ENCODE measurements at places on chromosomes 16 and 17.

GRCh38 chr16:23534868-23535860, 22.0 kb downstream of the EARS2 start:
- no peaks in the 10 kb centered on the region for H3K4me1 ChIP-seq
- H3K27ac ChIP-seq, result no peak overlapping the region
- peaks cover 20% of the 10 kb centered on the region for H3K36me3 ChIP-seq
- DNase-seq, result no peak

DNA sequence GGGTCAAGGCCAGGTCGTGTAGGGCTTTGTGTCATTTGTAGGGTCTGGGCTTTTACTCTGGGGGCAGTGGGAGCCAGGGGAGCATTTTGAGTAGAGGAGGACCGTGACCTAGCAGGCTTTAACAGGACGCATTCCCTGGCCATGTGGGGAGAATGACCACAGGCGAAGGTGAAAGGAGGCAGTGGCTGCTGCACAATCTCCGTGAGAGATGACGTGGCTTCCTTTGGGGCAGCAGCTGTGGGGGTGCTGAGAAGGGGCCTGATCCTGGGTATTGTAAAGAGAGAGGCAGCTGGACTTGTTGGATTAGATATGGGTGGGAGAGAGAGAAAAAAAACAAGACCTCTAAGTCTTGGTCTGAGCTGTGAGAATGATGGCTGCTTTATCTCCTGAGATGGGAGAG, 46.0 kb downstream of the KATNIP start:
- DNase-seq, result no peak
- no peaks in the 10 kb centered on the region for H3K4me1 ChIP-seq
- H3K4me3 ChIP-seq, result no peak overlapping the region
- no peaks in the 10 kb centered on the region for H3K27me3 ChIP-seq
- no peaks in the 10 kb centered on the region for H3K36me3 ChIP-seq

- no peak overlapping the region for H3K27ac ChIP-seq
- no peak overlapping the region for H3K4me3 ChIP-seq
- no peaks in the 10 kb centered on the region for H3K27me3 ChIP-seq
These were observed 86.5 kb downstream of the MAP2K6 start for GRCh38 chr17:69500911-69501429.

- peak; percentile 14 for DNase-seq
- H3K27me3 ChIP-seq, result peaks cover 17% of the 10 kb centered on the region
These were observed 16.9 kb downstream of the GRIN2C start for GRCh38 chr17:74842599-74843351.

- DNase-seq, result no peak
- H3K4me1 ChIP-seq, result peaks cover 4% of the 10 kb centered on the region
- H3K27me3 ChIP-seq, result peaks cover 19% of the 10 kb centered on the region
- H3K36me3 ChIP-seq, result no peaks in the 10 kb centered on the region
- H3K4me3 ChIP-seq, result no peak overlapping the region
These were observed 127.7 kb upstream of the MAF start for GRCh38 chr16:79728048-79728922.

- no peak for DNase-seq
- H3K36me3 ChIP-seq, result no peaks in the 10 kb centered on the region
- H3K27me3 ChIP-seq, result peaks cover 33% of the 10 kb centered on the region
- no peaks in the 10 kb centered on the region for H3K4me1 ChIP-seq
- no peak overlapping the region for H3K27ac ChIP-seq
- H3K4me3 ChIP-seq, result no peak overlapping the region
These were observed 812 bp upstream of the MYOCD start for GRCh38 chr17:12664894-12665262.

DNA sequence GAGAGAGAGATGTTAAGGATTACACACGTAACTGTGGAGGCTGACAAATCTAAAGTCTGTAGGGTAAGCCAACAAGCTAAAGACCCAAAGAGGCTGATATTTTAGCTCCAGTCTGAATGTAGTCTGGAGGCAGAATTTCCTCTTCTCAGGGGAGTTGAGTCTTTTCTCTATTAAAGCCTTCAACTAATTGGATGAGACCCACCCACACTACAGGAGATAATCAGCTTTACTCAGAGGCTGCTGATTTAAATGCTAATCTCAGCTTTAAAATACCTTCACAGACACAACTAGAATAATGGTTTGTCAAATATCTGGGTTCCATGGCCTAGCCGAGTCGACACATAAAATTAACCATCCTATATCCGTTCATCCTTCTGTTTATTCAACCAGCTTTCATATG, 204.3 kb upstream of the PSMD7 start:
- no peak for DNase-seq
- no peak overlapping the region for H3K4me3 ChIP-seq
- no peak overlapping the region for H3K27ac ChIP-seq
- H3K4me1 ChIP-seq, result no peaks in the 10 kb centered on the region

GRCh38 chr16:47158992-47159391, 15.2 kb upstream of the NETO2 start:
- H3K27ac ChIP-seq, result no peak overlapping the region
- no peak overlapping the region for H3K4me3 ChIP-seq
- DNase-seq, result no peak
- H3K36me3 ChIP-seq, result peaks cover 7% of the 10 kb centered on the region
- H3K27me3 ChIP-seq, result no peaks in the 10 kb centered on the region

DNA sequence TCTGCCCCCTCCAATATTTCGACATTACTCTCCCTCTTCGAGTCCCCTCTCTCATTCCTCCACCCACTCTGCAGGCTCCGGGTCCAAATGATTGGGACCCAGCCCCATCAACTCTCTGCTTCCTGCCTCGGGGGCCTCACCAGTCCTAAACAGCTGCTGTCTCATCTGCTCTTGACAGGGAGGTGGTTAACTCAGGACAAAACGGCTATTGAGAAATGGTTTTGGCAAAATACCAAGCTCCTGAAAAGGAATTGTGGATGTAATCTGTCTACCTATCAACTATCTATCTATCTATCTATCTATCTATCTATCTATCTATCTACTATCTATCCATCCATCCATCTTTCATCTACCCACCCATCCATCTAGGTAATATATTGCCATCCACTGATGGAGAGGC, 2.2 kb downstream of the CD300H start:
- peaks cover 27% of the 10 kb centered on the region for H3K27me3 ChIP-seq
- no peak for DNase-seq
- H3K36me3 ChIP-seq, result no peaks in the 10 kb centered on the region
- H3K4me3 ChIP-seq, result no peak overlapping the region
- H3K27ac ChIP-seq, result no peak overlapping the region
- peaks cover 9% of the 10 kb centered on the region for H3K4me1 ChIP-seq

DNA sequence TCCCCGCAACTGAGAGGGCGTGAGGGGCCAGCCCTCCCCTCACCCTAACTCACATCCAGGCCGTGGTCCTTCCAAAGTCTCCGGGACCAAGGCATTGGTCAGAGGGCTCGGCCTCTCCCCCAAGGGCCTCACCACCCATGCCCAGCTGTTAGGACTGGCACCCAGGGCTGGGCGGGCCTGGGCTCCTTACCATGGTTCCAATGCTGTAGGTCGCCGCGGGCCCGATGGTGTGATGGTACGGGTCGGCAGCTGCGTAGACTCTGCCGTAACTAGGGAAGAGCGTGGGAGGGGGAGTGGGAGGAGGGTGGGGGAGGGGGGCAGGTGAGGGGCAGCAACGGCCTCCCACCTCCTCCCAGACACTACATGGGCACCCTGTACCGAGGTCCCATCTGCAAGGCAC, 19.6 kb downstream of the ENGASE start:
- no peak overlapping the region for H3K4me3 ChIP-seq
- H3K27ac ChIP-seq, result no peak overlapping the region
- H3K27me3 ChIP-seq, result peaks cover 22% of the 10 kb centered on the region
- H3K36me3 ChIP-seq, result no peaks in the 10 kb centered on the region
- H3K4me1 ChIP-seq, result peaks cover 2% of the 10 kb centered on the region
- no peak for DNase-seq

- no peak for DNase-seq
- H3K36me3 ChIP-seq, result peaks cover 52% of the 10 kb centered on the region
- H3K27ac ChIP-seq, result peak overlapping the region; percentile 100
- peak overlapping the region; percentile 98 for H3K4me3 ChIP-seq
- H3K4me1 ChIP-seq, result peaks cover 39% of the 10 kb centered on the region
- no peaks in the 10 kb centered on the region for H3K27me3 ChIP-seq
These were observed 885 bp downstream of the ZNF207 start for GRCh38 chr17:32350666-32351418.

GRCh38 chr16:11700264-11701029, 32.2 kb downstream of the SNN start:
- H3K36me3 ChIP-seq, result peaks cover 62% of the 10 kb centered on the region
- H3K27ac ChIP-seq, result peak overlapping the region; percentile 27
- no peak overlapping the region for H3K4me3 ChIP-seq
- H3K4me1 ChIP-seq, result peaks cover 42% of the 10 kb centered on the region
- no peaks in the 10 kb centered on the region for H3K27me3 ChIP-seq

DNA sequence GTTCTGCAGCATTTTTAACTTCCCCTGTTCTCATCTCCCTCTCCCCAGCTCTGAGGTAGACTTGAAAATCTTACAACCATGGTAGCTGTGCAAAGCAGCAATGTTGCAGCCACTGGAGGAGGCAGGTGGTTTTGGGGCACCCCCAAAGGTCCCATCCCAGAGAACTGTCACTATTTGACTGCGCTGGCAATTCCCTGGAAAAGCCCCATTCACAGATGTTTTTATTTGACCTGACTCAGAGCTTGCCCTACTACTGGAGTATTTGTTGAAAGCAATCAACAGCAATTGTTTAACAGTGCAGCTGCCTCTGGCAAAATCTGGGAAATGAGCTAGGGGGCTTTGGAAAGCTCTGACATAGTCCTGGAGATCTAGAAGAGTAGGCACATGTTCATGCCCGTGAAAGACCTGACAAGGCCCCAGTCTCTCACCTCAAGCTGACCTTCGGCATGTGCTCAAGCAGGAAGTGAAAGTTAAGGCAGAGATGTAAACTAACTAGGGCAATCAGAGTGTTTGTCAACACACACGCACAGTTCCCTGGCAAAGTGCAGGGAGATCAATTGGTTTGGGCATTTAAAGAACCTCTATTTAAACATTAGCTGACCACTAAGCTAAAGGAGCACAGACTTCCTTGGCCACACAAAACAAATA, 19.7 kb upstream of the PIK3R5 start:
- no peaks in the 10 kb centered on the region for H3K27me3 ChIP-seq
- H3K4me1 ChIP-seq, result peaks cover 8% of the 10 kb centered on the region
- no peak for DNase-seq
- no peak overlapping the region for H3K27ac ChIP-seq

DNA sequence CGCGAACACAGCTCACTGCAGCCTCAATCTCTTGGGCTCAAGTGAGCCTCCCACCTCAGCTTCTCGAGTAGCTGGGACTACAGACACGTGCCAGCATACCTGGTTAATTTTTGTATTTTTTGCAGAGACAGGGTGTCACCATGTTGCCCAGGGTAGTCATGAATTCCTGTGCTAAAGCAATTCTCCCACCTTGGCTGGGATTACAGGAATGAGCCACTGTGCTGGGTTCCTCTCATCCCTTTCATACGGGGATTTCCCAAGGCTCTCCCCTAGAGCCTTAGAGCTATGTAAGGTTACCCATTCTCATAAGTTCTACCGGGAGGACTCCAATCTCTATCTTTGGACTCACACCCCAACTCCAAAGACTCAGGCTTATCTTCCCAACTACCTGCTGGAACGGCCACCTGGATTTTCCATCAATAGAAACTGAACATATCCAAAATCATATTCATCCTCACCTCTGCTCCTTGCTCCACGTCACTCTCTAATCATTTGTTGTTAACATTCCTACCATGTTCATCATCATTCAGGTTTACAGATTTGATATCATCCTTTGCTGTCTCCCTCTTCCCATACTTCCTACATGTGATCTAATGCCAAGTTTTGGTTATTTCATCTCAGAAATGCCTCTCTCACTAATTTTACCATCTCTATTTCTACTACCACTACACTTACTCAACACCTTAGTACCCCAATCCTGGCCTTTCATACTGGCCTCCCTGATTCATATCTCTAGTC, 92.5 kb downstream of the NCOR1 start:
- no peaks in the 10 kb centered on the region for H3K27me3 ChIP-seq
- no peak overlapping the region for H3K4me3 ChIP-seq
- DNase-seq, result no peak
- H3K27ac ChIP-seq, result no peak overlapping the region

DNA sequence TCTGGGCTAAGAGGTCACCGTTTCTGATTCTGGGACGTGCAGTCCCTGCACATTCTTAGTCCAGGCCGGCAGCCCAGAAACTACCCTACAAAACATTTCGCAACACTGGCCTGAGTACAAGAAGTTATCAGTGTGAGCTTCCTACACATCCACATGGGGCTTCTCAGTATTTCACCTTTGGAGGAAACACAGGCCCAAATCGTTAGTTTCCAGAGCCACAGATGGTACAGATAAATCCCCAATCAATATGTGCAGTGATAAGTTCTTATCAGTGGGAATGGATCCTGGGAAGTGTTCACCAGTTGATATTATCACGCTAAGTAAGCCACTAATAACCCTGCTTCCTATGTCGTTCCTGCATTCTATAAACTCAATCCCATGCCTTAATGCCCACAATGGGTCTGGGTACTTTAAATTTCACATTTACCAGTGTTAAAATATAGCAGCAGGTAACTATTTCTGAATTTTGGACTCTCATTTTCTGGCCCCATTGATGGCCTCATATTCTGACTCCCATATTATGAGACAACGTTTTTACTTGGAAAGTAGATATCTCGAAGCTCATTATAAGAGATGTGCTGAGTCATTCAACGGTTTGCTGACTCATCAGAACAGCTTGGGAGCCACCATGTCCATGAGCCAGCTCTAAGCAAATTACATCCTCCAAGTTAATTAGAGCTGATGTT, 370.2 kb upstream of the MAF start:
- no peaks in the 10 kb centered on the region for H3K36me3 ChIP-seq
- H3K4me3 ChIP-seq, result no peak overlapping the region
- no peak for DNase-seq
- peaks cover 2% of the 10 kb centered on the region for H3K27me3 ChIP-seq
- H3K4me1 ChIP-seq, result no peaks in the 10 kb centered on the region

DNA sequence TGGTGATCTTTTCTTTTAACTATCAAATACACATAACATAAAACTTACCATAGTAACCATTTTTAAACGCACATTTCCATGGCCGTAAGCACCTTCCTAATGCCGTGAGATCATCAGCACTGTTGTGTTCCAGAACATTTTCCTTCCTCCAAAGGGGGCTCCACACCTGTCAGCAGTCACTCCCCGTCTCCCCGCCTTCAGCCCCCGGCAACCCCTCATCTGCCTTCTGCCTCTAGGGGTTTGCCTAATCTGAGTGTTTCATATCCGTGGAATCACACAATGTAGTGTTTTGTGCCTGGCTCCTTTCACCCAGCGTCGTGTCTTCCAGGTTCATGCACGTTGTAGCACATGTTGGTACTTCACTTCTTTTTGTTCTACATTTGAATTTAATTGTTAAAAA, 350.1 kb upstream of the TNRC6C start:
- no peak for DNase-seq
- no peaks in the 10 kb centered on the region for H3K27me3 ChIP-seq
- H3K4me3 ChIP-seq, result no peak overlapping the region
- H3K36me3 ChIP-seq, result peaks cover 4% of the 10 kb centered on the region
- no peak overlapping the region for H3K27ac ChIP-seq

- H3K36me3 ChIP-seq, result no peaks in the 10 kb centered on the region
- peak overlapping the region; percentile 46 for H3K4me3 ChIP-seq
- peak overlapping the region; percentile 60 for H3K27ac ChIP-seq
- peak; percentile 64 for DNase-seq
- no peaks in the 10 kb centered on the region for H3K27me3 ChIP-seq
These were observed 1.4 kb downstream of the HAGHL start for GRCh38 chr16:728131-728889.

All from T-helper 2 cell treated with Interferon-gamma antibody and Interleukin-4, amounts not matched to agents 5 μg/mL and 100 μg/mL, for 36 hours (primary cell).